CD4-positive, alpha-beta T cell treated with Interleukin-15 for 4 hours (primary cell): ENCODE measurements at places on chromosomes 7 and 10.

DNA sequence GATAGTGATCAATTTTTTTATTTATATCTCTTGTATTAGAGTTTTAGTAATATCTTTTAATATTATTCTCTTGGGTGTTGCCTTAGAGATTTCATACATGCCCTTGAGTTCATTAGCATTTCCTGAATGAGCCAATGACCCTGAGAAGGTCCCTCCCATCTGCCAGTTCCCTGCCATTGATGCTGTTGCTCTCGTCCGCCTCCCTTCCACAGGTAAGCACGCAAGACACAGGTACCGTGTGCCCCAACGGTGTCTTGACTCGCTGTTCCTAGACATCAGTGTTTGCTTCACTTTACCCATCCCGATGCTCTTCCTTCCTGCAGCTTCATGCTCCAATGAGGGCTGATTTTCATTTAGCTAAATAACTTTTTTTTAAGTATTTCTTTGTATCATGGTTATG, 19.7 kb upstream of the PWWP2B start:
- no peak for DNase-seq

DNA sequence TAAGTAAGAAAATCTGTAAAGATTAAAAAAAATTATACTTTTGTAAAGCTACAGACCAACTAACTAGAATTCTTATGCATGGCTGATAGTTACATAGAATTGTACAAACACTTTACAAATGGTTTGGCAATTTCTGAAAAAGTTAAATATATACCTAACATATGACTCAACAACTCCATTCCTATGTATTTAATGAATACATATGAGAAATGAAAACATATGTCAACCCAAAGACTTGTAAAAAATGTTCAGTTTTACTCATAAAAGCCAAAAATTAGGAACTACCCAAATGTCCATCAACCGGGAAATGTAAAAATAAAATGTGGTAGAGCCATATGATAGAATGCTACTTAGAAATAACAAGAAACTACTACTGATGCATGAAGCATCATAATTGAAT, 152.6 kb upstream of the NRG3 start:
- DNase-seq, result no peak

- no peak for DNase-seq
Measured at GRCh38 chr7:102203218-102203617, 83.5 kb upstream of the SH2B2 start.

- DNase-seq, result no peak
Measured at GRCh38 chr7:149245244-149245643, 5.8 kb downstream of the ZNF212 start.

DNA sequence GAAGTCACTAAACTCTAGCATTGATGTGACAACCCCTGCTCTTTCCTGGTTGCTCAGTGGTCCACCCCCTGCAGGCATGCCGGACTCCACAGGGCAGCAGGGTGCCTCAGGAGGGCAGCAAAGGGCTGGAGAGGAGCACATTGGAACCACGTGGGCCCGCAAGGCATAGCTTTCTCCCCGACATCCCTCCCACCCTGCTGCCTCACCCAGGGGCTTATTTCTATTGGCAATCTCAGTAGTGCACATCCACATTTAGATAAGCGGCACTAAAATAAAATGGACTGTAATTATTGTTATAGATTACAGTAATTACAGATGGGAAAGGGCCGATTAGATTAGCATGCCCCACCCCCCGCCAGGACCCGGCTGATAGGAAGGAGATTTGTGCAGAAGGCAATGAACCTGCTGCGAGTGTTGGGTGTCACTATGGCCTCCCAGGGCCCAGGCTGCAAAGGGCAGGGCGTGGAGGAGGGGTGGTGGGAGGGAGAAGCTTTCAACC, 580.1 kb downstream of the GRID1 start:
- no peak for DNase-seq

GRCh38 chr10:26479766-26480492, 41.8 kb downstream of the APBB1IP start:
- DNase-seq, result peak; percentile 64

GRCh38 chr7:20270371-20270770, 53.2 kb upstream of the MACC1 start:
- DNase-seq, result no peak

DNA sequence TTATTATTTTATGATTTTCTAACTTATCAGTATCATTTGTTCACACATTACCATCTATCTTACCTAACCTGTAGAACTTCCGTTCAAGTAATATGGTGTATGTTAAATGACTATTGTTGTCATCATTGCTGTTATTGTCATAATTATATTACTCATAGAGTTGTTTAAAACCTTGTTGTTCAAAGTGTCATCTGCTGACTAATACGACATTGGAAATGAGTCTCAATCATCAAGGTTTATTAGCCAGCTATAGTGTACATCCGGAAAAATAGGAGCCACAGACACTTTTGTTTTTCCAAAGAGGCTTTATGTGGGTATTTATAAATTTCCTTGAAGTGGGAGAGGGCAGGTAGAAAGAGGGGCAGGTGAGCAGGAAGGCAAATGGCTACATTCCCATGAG, 386.9 kb upstream of the LRRTM3 start:
- no peak for DNase-seq

GRCh38 chr7:104442481-104442880, 114.1 kb downstream of the LHFPL3 start:
- DNase-seq, result no peak

GRCh38 chr7:124996778-124997177, 67.2 kb upstream of the POT1 start:
- DNase-seq, result no peak

DNA sequence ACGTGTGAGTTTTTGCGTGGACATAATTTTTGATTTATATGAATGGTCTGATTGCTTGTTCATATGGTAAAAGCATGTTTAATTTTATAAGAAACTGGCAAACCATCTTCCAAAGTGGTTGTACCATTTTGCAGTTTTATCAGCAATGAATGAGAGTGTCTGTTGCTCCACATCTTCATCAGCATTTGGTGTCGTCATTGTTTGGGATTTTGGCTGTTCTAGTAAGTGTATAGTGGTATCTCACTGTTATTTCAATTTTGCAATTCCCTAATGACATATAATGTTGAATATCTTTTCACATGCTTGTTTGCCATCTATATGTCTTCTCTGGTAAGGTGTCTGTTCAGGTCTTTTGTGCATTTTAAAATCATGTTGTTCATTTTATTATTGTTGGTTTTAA, 13.2 kb upstream of the PLCE1 start:
- DNase-seq, result no peak

DNA sequence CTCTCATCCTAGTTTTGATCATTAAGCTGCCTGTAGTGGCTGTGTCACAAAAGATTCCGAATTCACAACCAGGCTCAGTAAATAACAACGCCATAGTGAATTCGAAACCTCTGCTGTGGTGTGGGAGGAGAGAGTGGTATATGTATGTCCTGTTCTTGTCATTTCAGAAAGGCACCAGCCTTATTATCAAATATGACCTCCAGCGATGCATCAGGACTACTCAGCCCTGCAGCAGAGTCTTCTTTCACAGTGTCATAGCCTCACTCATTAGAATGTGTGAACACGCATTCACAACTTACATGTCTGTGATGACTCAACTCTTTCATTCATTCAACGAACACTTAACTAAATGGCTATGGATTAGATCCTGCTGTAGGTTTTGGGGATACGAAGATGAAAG, 15.3 kb downstream of the AOC1 start:
- DNase-seq, result no peak

DNA sequence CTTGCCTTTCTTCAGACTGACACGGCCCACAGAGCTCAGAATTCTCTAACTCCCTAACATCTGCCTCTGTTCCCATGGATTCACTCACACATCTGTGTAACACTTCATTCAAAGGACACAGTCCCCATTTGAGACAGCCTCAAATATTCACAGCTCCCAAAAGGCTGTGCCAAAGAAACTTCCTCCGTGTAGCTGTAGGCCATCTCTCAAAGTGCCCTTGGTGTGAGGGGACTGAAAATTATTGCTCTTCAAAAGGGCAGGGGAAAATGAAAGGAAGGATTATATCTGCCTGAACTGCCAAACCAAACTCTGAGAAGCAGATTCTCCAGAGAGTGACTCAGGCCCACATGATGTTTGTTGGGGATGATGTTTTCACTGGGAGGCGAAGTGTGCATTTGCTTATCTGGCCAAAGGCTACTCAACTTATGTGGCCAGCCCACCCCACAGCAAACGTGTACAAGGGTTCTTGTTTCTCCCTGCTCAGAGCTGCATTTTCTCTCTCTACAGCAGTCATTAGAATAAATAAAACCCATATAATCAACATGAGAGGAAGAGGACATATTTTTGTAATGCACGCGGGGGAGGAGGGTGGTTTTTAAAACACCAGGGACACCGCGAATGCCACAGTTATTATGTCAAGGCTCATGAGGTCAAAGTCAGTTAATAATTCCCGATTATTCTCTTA, 302.4 kb upstream of the NFE2L3 start:
- no peak for DNase-seq

DNA sequence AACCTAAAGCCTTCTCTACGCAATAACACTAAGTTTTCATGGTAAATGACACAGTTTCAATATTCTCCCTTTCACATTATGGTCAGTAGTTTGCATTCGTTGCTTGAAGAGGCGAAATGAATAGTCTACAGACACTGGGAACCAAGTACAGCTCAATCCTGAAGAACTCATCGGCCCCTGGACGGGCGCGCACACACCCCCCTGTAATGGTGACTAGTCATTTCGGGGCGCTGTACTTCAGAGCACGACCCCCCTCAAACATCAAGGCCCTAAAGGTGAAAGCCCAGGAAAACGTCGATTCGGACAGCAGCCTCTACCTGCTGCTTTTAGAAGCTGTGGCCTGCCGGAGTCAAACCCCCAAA, 1.0 kb downstream of the NT5C2 start:
- DNase-seq, result no peak

- DNase-seq, result no peak
Measured at GRCh38 chr7:12056381-12056780, 154.7 kb upstream of the TMEM106B start.

GRCh38 chr10:98446151-98446660, 529 bp downstream of the HPS1 start:
- peak; percentile 21 for DNase-seq

DNA sequence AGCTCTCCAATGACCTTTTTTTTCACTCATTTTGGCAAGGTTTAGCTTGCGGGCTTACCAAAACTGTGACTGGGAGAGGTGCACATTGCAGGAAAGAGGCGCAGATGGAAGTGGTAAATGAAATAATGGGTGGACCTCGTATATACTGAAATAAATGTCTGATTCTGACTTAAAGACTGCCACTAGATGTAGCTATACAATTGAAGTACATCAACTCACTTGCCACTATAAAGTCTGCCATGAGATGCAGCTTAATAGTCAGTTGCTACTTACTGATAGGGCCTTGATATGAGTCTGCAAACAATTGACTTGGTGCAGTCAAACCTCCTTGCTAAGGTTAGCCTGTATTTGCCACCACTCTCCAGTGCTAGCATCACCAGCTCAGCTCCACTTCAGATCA, 525.9 kb upstream of the MBL2 start:
- no peak for DNase-seq

- DNase-seq, result no peak
Measured at GRCh38 chr7:139231513-139232376, 708 bp downstream of the UBN2 start.

DNA sequence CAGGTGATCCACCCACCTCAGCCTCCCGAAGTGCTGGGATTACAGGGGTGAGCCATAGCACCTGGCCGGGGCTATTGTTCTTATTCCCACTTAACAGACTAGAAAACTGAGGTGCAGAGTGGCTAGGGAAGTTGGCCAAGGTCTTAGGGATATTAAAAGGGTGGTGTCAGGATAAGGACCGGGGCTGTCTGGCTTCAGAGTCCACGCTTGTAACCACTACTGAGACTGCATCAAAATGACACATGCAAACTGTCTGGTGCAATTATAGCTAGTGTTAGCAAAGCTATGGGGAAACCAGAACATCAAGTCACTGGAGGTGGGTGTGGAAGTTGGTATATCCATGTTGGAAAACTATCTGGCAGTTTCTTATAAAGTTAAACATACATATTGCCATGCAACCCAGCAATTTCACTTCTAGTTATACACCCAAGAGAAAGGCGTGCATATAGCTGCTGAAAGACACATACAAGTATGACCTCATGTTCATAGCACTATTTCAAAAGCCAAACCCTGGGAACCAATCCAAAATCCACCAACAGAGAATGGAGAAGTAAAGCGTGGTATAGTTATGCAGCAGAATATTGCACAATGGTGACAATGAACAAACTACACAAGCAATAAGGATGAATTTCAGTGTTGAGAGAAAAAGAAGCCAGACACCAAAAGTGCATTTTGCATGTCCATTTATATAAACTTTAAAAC, 33.9 kb upstream of the EEPD1 start:
- no peak for DNase-seq

- no peak for DNase-seq
Measured at GRCh38 chr10:113566888-113567287, 14.0 kb downstream of the HABP2 start.

- DNase-seq, result no peak
Measured at GRCh38 chr7:84073186-84073875, 121.3 kb downstream of the SEMA3A start.

DNA sequence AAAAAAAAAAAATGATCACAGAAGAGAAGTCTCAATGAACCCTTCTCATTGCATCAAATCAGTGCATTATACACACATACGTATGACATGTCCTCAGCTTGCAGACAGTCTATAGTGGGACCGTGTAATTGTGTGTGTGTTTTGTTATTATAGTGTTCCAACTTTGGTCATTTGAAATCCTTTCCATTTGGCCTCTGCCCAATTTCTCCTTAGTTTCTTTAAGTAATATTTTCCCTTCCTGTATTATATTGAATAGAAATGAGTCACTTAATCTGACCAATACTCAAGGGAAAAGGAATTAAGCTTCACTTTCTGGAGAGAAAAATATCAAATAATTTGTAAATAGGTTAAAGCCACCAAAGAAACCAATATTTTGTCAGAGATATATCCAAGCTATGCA, 415.5 kb upstream of the SORCS1 start:
- no peak for DNase-seq

DNA sequence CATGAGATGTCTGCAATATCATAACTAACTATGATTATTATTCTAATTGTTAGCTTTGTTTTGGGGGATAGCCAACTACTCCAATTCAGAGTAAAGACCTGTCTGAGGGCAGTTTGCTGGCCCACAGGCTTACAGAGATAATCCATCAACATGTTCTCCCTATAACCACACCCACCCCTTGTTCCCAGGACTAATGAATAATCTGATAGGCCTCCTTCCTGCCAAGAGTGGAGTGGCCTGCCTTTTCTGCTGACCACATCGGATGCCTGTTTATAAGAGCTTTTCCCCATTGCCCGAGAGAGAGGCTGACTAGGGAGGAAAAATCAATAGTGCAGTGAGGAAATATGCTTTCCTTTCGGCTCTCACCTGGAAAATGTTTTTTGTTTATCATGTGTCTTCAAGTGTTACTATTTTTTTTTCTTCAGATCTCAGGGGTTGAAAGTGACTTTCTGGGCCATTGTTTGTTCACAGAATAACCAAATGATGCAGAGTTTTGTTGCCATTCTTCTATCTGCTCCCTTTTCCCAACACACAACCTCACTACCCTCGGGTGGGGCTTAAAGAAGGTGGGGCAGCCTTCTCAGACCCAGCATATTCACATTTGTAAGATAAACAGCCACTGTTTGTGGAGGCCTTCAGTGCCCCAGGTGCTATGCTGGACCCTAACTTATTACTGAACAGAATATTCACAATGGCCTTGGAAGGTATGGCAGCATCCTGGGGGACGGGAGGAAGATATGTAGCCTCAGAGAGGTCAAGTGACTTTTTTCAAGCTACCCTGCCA, 38.4 kb downstream of the PLPP4 start:
- DNase-seq, result no peak
